Choroid plexus epithelial cell (primary cell): ENCODE measurements at places on chromosomes 11 and 22.

DNA sequence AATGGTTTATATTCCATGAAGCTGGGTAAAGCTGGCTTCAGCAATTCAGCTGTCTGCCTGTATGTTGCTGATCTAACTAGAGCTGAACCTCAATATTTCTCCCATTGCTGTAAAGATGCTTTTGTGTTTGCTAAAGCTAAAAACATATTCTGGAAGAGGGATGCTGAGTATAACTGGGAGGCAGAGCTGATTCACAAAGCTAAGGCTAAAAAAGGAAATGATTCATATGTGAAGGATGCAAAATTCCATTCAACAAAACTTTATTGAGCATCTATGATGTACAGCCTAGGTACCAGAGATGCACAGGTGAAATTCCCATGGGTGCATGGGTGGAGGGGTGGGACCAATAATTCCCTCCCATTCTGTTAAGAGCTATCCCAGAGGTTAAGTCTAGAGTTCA, 193.9 kb downstream of the KIF18A start:
- no peak for DNase-seq

DNA sequence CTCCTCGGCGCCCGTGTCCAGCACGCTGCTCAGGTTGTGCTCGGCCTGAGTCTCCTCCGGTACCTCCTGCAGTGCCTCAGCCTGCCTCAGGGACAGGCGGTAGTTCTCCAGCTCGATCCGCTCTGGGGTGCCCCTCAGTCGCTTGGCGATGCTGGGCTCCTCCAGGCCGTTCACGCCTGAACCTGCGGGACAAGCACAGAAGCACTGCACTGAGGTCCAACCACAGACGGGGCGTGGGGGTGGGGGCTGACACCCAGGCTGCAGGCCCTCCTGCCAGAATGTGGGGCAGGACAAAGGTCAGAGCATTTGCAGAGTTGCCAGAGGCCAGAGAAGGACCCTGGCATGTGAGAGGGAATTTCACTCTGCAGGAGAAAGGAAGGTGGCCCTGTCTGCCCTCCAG, 67.6 kb upstream of the BID start:
- no peak for DNase-seq

- peak; percentile 60 for DNase-seq
Observed at GRCh38 chr22:20128902-20129746, 2.5 kb upstream of the ZDHHC8 start.

DNA sequence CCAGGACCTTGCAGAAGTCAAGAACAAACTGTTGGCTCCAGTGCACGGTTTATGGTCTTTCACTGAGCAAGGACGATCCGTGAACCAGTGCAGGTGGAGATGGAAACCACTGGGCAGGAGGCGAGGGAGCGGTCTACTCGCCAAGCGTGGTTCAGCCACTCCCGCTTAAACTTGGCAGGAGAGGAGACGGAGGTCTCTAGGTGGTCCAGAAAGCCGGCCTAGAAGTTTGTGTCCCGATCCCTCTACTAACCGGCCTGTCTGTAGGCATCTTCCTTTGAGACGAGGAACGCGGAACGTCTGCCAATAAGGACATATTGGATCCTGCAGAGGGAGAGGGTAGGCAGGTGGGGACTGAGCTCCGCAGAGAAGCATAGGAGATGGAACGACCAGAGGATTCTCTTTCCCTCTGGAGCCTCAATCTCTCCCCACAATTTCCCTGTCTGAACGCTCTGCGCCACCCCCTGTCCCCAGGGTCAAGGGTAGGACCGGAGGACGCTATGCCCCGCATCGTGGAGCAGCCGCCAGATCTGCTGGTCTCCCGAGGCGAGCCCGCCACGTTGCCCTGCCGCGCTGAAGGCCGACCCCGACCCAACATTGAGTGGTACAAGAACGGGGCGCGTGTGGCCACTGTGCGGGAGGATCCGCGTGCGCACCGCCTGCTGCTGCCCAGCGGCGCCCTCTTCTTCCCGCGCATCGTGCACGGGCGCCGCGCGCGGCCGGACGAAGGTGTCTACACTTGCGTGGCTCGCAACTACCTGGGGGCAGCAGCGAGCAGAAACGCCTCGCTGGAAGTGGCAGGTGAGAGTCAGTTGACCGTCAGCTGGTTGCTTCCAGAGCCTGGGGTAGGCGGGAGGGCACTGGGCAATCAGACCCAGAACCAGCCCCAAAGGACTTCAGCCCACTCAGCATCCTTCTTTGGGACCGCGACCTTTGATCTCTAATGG, 3.4 kb downstream of the ROBO3 start:
- DNase-seq, result no peak

GRCh38 chr11:8038393-8038792, 42.6 kb upstream of the TUB start:
- DNase-seq, result no peak

- DNase-seq, result no peak
Observed at GRCh38 chr11:60502221-60502775, 9.7 kb downstream of the MS4A12 start.
